D721Med (cell line): ENCODE measurements at places on chromosomes 1 and 21.

DNA sequence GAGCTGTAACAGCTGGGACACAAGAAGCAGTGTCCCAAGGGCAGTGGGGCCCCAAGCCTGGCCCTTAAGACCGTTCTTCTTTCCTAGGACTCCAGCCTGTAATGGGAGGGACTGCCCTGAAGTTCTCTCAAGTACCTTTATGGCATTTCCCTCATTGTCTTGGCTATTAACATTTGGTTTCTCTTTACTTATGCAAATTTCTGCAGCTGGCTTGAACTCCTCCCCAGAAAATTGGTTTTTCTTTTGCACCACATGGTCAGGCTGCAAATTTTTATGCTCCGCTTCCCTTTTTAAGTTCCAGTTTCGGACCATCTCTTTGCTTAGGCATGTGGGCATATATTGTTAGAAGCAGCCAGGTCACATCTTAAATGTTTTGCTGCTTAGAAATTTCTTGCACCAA, 3.1 kb upstream of the MROH9 start:
- DNase-seq, result no peak

GRCh38 chr1:55213151-55213884, 1.8 kb downstream of the USP24 start:
- DNase-seq, result no peak

DNA sequence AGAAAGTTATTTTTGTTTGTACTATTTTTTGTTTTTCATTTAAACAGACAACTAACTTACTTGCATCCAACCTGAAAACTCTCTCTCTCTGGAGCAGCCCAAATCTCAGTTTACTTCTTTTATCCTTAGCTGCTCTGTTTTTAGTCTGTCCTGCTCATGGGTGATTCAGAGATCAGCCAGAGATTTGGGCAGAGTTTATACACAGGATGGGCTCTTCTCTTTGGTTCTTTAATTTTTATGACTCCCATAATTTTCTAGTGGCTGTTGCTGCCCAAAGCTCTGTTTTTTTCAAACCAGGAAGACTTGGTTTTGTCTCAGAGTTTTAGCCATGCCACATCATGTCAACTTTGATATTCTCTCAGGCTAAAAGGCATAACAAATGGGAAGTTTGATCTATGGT, 86.8 kb upstream of the CD55 start:
- DNase-seq, result no peak

DNA sequence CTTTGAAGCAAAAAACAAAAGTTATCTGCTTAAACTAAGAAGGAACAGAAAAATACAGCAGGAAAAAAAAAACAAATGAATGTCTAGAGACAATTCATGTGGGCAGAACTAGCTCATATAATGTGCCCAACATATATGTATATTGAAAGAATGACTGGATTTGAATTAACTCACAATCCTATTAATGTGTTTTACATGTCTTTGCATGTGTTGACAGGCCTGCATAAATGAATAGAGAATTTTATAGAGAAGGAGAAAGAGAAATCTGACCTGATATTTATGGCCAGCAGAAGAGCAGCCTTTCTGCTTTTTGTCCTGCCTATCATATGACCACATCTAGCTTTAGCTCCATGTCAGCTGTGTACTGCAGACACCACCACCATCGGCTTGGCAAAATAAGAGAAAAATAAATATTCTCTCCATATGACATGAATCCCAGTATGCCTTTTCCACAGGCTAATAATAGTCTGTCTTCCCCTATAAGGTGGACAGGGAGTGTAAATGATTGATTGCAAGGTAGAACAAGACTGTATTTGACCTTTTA, 171.5 kb upstream of the PALMD start:
- DNase-seq, result no peak
